ENCODE measurements at places on chromosomes 2 and 18.

- DNase-seq, result no peak
These were observed 120.9 kb downstream of the SPTBN1 start for GRCh38 chr2:54577035-54577434.

- no peak for DNase-seq
These were observed 464.6 kb downstream of the MTX2 start for GRCh38 chr2:176733698-176734430.

- no peak for DNase-seq
These were observed 24.5 kb downstream of the MAL start for GRCh38 chr2:95049961-95050360.

GRCh38 chr18:46224181-46224775 lies 120.1 kb downstream of the HAUS1 start:
- DNase-seq, result no peak

DNA sequence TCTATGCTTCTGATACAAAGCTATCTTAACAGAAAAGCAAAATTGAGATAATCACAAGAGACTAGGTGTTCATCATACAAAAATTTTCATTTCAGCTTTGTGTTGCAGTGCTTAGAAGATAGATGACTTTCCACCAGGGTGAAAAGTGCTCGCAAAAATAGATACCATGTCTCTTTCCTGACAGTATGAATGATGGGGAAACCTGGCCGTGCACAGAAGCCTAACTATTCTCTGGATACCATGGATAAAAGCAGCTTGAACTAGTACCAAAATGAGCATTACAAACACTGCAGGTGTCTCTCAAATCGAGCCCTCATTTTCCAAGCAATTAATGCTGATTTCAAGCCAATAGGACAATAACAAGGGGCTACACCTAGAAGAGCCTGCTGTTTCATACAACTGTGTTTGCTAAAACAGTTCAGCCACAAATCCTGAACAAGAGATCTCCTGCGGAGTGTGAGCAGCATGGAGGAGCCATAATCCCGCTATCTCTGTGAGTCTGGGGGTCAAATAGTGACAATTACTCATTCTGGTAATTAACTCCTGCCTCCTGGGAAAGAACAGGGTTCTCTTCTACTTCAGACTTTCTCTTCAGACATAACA lies 507.6 kb downstream of the PID1 start:
- DNase-seq, result no peak

DNA sequence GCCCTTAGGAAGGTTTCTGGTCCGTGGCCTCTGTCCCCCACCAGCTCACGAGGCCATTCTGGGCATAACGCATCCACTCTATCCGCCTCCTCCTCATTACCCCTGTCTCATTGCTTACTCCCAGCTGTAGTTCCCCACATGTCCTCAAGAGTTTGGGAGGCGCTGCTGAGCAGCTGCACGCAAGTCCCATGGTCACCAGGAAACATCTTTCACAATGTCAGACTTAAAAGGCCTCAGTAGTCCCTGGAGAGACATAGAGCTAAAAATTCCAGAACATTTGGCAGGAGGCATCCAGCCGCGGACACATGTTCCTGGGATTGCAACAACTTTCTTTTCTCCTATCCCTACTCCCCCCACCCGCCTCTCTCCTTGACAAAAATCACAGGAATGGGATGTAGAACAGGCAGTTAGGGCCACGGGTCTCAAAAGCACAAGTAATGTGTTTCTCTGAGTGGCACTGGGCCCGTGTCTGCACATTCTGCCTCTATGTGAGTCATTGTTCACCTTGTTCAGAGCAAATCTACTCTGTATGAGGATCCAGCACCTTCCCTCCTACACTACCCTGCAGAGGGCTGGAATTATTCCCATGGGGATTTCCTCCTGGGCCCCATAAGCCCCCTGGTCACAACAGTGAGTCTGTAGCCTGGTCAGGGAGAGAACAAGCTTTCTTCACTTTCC lies 8.1 kb downstream of the LBH start:
- DNase-seq, result peak; percentile 50

- no peak for DNase-seq
These were observed 53.3 kb downstream of the FTCDNL1 start for GRCh38 chr2:199797431-199798403.

GRCh38 chr2:152537081-152537651 lies 180.1 kb downstream of the PRPF40A start:
- no peak for DNase-seq

GRCh38 chr18:55584201-55584600 lies 3.8 kb downstream of the TCF4 start:
- no peak for DNase-seq

DNA sequence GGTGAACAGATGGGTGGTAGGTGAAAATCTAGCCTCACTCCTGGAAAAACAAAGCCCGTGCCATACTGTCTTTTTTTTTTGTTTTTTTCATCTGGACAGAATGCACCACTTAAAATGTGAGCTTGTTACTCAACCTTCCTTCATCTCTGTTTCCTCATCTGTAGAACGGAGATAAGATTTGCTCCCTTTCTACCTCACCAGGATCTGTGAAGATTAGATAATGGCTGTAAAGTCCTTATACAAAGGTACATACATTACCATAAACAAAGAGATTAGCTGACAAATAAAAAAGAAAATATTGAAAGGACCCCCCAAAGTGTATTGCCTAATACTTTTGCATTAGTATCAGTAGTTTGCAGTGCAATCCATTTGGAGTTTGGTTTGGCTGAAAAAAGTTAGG lies 75.4 kb upstream of the ZEB2 start:
- DNase-seq, result no peak

GRCh38 chr2:159982270-159982669 lies 80.1 kb downstream of the PLA2R1 start:
- no peak for DNase-seq

DNA sequence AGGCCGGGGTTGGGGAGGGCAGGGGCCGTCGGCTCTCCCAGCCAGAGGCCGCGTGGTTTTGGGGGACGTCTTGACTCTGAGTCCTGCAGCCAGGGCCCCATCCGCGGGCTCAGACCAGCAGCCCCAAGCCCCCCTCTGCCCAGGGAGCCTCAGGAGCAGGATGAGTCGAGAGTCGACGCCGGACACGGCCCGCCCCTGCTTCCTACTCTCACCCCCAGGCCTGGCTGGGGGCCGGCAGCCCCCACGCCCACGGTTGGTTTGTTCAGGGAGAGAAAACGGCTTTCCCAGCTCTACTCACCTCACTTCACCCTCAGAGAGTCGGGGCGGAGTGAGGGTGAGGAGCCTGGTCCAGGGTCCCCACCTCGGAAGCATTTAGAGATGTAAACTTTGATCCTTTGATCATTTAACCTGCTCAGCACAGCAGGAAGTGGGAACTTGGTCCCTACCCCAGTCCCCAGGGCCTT lies 6.9 kb downstream of the SNORC start:
- no peak for DNase-seq

- no peak for DNase-seq
These were observed 253.4 kb downstream of the ETAA1 start for GRCh38 chr2:67650291-67651133.

Measured in stimulated activated CD4-positive, alpha-beta T cell treated with anti-CD3 and anti-CD28 coated beads, TNF-alpha, amount 100 ng/mL, for 48 hours (primary cell).